ENCODE measurements at places on chromosomes 5 and 9.

DNA sequence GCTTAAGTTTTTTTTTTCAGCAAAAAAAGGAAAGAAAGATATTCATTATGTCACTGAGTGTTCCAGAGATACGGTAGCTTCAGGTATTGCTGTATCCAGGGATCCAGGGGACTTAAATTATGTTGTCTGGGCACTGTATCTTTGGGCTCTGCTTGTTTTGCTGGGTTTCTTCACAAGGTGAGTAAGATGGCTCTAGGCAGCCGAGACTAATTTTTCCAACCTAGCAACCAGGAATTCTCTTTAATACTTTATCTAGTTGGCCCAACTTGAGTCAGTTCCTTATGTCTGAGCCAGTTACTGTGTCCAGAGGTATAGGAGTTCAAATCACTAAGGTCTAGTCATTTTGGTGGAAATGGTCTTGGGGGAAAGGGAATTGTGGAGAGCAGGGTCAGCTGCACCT, 66.0 kb downstream of the MAN2A1 start:
- no peak for DNase-seq

GRCh38 chr9:89021154-89021803, 30.0 kb downstream of the S1PR3 start:
- DNase-seq: peak; percentile 90

GRCh38 chr9:72635197-72635596, 113.8 kb downstream of the TMC1 start:
- no peak for DNase-seq

GRCh38 chr9:111937781-111938426, 41.3 kb downstream of the UGCG start:
- DNase-seq: peak; percentile 58

GRCh38 chr9:126097679-126098078, 228.9 kb upstream of the MVB12B start:
- no peak for DNase-seq

DNA sequence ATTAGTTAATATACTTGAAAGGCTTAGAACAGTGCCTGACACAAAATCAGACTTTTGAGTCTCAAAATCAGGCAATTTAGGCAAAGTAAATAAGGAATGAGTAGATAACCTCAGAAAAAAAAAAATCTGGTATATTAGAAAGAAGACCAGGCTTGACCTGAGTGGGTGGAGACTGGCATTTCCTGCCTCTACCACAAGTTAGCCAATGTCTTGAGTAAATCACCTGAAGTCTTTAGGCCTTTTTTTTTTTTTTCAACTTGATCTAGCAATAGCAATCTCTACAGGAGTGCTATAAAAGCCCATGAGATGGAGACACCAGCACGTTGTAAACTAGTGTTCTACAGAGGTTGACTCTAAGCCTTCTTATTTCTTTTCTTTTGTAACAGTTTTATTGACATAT, 104.2 kb upstream of the RASEF start:
- DNase-seq: no peak

DNA sequence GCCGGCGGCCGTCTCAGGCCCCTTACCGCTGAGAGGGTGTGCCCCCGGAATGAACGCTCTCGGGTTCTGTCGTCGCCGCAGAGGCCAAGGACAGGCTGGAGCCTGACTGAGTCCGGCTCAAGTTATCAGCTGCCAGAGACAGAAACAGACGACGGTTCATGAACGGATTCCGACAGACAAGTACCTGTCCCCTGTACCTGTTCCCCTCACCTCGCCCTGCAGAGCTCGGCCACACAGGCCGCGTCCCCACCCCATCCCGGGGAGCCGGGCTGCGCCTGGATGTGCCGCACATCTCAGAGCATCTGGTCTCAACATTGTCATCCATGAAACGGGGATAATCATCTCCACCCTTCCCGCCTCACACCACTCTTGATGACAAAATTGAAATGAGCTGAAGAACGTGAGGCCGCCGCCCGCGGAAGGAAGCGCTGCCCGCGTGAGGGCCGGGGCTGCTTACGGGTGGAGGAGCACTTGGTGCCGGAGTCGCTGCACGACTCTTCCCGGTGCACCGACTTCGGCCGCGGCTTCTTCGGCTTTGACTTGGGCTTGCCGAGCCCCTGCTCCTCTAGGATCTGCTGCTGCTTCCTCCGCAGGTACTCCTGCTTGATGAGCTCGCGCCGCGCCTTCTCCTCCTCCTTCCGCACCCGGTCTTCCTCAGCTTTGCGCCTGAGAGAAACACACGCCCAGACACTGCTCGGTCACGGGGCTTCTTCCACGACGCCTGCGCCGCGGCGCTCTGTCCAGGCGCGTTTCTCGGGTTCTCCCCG, 89.2 kb downstream of the CAMSAP1 start:
- DNase-seq: no peak

DNA sequence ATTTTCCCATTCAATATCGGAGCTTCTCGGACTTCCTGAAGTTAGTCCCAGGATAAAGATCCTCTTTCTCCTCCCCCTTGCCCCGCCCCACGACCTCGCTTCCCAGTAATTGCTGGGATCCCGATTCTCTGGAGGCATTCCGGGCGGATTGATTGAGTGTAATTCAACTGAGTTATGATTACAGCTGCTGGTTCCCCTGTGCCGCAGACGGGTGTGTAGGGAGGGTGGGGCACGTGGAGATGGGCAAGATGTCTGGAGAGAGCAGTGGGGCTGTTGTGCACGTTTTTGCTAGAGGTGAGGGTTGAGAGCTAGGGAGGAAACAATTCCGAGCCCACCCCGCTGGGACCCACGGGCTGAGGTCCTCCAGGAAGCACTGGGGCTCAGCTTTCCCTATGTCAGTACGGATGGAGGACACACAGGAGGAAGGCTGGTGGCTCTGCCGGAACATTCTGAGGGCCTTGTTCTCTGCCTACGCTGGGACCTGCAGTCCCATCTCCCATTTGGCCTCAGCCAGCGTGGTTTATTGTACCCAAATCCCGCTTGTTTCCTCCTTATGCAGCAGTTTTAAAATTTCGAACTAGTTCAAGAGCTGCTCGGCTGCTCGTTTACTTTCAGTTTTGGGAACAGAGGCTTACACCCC, 2.4 kb upstream of the DMRT2 start:
- no peak for DNase-seq

DNA sequence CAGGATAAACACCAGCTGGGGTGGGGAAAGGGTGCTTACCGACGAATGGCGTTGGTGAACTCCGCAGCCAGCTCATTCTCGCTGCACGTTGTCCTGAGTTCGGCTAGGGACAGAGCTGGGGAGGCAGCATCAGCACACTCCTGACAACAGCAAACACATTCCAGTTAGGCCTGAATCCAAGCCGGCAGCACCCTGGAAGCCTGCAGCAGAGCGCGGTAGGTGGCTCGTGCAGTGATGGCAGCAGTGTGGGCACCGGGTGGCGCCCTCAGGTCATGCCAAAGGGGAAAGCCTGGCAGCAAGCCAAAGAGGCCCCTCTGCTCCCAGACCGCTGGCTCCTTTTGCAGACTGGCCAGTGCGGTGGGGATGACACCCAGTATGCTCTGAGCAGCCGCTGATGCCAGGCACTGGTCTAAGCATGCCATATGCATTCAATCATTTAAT, 66.9 kb downstream of the DCP2 start:
- no peak for DNase-seq

DNA sequence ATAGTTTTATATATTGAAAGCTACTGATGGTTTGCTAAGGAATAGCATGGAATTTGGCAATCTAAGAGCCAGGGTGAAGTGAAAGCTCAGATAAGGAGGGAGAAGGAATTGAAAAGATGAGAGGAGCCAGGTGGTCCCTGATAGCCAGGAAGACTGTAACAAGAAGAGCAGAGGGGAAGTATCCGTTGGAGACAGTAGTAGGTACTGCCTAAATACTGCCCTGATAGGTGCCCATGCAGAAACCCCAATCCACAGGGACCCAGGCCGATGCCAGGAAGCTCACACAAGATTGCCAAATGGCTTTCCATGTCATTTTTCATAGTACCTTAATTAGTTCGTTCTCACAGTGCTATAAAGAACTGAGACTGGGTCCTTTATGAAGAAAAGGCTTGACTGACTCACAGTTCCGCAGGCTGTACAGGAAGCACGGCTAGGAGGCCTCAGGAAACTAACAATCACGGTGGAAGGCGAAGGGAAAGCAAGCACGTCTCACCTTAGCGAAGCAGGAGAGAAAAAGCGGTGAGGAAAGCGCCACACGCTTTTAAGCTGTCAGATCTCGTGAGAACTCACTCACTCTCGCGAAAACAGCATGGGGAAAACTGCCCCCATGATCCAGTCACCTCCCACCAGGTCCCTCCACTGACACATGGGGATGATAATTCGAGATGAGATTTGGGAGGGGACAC, 13.0 kb downstream of the ACTL7B start:
- DNase-seq: no peak

DNA sequence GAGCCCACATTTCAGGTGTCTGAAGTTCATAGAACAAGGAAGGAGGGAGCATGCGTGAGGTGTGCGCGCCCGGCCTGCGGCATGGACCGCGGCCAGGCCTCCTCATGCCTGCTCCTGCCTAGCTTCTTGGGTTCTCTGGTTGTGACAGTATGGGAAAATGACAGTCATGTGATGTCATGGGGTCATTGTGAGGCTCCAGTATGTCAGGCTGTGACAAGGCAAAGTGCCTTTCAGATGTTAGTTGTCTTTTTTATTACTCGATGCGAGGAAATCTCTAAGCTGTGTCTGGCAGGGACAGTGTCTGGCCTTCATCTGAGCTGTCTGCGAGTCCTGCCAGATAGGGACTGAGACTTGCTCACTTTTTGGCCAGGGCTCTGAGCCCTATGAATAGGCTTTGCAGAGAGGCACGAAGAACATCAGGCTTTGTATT, 13.3 kb downstream of the UCK1 start:
- no peak for DNase-seq

DNA sequence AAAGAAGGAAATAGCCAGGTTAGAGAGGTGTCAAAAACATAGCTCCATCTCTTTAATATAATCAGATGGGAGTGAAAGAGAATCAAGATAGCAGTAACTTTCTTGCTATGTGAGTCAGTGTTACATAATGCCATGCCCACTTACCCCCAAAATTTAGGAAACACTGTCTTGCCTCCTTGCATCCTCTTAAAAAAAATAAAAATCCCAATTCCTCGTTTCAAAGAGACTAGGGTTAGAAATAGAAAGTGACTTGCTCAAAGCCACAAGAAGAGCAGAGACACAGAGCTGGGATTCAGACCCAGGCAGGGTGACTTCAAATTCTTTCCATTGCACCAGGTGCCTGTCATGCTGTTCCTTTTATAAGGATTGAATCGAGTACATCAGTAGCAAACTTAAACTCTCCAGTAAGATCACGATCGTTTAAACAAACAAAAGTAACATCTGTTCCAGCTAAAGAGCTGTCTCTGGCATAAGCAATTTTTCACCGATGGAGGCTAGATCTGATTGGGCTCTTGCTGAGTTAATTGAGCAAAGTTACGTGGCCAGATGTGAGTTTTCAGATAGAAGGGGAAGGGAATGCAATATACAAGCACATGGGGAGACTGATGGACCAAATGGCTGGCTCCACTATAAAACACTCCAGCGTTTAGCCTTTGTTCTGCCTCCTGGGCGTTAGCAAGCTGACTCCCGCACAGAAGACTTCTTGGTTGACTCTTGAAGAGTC, 176.9 kb downstream of the PALM2AKAP2 start:
- DNase-seq: peak; percentile 64

GRCh38 chr9:116873491-116873890, 186.4 kb downstream of the TRIM32 start:
- no peak for DNase-seq

DNA sequence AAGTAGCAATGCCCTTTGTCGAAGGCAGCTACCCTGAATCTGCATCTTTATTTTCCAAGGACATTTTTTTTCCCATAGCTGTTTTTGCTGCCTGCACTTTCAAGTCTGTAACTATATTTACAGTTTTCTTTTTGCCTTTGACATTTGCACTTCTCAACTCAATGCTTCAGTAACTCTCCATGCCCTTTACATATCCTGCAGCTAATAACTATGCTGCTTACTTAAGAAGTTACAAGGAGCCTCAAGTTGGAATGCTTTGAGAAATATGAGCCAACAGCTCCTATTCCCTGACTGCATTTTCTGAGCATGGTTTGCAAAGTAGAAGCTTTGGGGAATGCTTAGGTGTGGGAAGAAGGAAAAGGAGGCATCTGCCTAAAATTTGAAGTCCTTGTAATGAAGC, 194.8 kb upstream of the TRPC7 start:
- peak; percentile 11 for DNase-seq

DNA sequence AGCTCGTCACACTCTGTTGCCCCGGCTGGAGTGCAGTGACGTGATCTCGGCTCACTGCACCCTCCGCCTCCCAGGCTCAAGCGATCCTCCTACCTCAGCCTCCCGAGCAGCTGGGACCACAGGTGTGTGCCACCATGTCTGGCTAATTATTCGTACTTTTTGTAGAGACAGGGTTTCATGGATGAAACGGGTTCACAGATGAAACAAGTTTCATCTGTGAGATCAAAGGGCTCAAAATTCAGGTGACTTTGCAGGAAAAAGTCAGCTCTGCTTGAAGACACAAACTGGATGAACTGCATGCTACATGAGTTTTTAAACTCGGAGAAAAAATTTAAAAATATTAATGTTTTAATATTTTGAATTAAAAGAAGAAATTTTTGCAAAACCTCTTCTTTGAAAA, 24.5 kb downstream of the ABHD17B start:
- no peak for DNase-seq

DNA sequence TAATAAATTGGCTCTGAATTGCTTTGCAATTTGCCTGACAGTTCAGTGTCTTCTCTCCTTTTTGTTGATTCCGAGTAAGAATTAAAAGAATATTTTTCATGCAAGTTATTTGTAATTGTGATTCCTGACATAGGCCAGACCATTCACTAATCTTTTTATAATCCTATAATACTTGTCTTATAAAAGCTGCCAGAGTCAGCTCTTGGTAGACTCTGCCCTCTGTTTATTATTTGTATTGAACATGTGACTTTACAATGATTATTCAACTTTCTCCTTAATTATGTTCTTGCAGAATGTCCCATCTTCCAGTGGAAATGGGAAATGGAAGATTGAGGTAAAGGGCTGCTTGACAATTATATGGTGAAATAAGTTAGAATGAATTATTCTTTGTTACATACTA, 121.0 kb downstream of the SV2C start:
- no peak for DNase-seq

DNA sequence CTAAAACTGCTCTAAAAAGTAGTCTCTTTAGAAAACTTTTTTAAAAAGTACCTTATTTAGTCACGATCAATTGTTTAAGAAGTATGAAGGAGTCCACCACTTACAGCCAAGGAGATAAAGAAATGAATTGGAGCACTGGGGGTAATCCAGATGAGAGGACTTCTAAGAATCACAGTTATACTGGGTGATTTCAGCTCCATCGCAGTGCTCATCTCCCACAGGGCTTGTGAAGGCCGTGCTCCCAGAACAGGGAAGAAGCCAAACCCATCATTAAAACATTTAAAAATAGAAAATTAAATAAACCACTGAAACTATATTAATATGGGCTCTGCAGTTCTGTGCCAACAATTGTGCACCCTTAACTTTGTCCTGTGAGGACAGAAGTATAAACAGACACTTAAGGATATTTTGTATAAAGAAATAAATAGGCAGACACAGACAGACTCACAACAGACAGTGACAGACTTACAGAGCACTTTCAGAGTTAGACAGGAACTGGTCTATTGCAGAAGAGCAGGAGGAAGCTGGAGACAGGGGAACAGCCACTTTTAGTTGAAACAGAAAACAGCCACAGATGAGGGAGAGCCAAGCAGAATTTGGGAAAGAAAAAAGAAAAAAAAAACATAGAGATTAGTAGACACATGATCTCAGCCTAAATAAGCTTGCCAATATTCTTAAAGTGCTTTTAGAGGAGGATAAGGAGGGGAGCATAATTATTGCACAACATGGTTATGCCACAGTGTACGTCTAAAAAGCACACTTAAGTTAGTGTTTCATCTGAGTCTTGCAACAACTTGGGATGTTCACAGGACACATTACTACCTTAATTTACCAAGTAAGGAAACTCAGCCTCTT, 81.8 kb downstream of the FBXO38 start:
- no peak for DNase-seq

- DNase-seq: no peak
Measured at GRCh38 chr5:17897776-17898175, 263.5 kb downstream of the TAF11L14 start.
